Activated CD8-positive, alpha-beta memory T cell treated with anti-CD3 and anti-CD28 coated beads for 1 hour (primary cell): ENCODE measurements at places on chromosomes 4 and X.

DNA sequence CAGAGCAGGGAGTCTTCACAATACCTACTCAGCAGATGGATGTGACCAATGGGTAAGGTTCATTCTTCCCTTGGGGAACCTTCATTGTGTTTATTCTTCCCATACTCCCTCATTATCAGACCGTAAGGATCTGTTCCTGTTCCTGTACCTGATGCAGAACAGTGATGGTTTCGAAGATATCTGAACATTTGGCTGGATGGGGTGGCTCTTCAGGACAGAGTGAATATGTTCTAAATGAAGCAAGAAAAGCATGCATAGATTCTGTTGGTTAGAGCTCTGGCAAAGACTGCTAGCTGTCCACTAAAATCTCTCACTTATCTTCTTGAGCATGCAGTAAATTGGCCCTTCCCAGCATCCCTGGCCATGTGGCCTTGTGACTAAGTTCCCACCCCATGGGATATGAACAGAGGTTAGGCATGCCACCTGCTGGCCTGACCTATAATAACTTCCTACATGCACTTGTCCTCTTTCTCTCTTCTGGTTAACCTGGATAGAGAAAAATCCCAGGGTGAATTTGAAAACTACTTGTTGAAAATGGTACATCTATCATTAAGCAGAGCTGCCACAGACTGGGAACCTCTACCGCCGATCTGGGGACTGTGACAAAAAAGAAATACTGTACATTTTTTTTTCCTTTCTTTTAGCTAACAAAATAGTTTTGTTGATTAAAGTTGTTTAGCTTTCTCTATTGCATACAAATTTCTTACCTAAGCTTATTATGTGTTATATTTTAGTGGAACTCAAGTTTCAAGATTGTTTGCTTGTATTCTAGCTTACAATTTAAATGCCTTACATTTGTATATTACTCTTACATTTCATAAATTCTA, 60.0 kb upstream of the BANK1 start:
- DNase-seq, result peak; percentile 1

GRCh38 chrX:64427787-64428186, 32.5 kb upstream of the MTMR8 start:
- DNase-seq, result no peak

- DNase-seq, result no peak
Observed at GRCh38 chr4:72951628-72952027, 117.9 kb downstream of the COX18 start.

DNA sequence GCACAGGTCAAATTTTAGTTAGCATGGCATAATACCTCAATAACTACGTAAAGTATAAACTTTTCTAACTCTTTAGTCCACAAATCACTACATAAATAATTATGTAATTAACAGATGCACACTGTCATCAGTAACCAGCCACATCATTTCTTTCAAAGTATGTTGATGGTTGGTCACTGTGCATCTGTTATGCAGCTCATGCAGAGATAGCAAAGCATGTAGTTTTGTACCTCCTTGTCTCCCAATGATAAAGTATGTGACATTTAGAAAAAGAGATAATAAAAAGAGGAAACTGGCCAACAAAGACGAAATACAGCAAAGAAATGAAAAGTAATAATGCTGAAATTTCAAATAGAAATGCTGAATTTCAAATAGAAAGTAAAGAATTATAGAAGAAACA, 2.9 kb downstream of the LAMTOR3 start:
- no peak for DNase-seq
